Activated naive CD8-positive, alpha-beta T cell treated with anti-CD3 and anti-CD28 coated beads for 36 hours (primary cell): ENCODE measurements at places on chromosomes 1 and 21. TPM values are rescaled to one million over a fixed set of nuclear protein-coding genes. Genes with fewer than 3 reads are reported as not detected.

GRCh38 chr1:7651203-7651602 lies 119.9 kb upstream of the VAMP3 start:
- DNase-seq = no peak

DNA sequence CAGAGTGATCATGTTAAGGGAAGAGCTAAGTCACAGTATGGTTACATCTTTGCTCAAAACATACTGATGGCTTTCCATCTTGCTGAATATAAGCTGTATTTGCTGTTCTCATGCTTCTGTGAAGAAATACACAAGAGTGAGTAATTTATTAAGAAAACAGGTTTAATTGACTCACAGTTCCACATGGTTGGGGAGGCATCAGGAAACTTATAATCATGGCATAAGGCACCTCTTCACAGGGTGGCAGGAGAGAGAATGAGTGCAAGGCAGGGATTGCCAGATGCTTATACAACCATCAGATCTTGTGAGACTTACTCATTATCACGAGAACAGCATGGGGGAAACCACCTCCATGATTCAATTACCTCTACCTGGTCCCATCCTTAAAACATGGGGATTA lies 24.4 kb upstream of the RGS5 start:
- DNase-seq = no peak

DNA sequence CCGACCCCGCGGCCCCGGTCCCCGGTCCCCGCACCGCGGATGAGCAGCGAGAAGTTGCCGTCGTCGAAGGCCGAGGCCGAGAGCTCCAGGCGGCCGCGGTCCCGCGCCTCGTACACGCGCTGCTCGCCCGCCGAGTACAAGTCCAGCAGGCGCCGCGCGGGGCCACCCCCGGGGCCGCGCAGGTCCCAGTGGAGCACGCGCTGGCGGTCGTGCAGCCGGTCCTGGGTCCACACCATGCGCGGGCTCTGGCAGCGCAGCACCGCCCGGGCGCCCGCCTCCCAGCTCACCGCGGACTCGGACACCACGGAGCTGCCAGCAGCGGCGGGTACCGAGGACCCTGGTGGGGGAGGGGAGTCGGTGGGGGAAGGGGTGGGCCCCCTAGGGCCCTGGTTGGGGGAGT lies 2.9 kb downstream of the MXRA8 start:
- DNase-seq = peak; percentile 39

DNA sequence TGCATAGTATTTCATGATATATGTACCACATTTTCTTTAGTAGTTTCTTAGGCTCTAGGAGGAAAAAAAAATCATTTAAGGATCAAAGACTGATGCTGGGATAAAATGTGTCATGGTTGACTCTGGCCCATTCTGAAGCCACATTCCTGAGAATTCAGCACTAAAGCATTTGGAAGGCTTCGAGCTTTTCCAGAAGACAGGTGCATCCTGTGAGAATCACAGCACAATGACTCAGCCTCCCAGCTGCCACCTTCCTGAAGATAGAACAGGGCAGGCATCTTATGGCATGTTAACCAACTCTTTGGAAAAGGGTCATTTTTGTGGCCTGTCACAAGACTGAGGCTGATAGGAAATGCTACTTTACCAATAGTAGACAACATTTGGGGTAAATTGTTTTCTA lies 359.9 kb downstream of the PCP4 start:
- DNase-seq = no peak

DNA sequence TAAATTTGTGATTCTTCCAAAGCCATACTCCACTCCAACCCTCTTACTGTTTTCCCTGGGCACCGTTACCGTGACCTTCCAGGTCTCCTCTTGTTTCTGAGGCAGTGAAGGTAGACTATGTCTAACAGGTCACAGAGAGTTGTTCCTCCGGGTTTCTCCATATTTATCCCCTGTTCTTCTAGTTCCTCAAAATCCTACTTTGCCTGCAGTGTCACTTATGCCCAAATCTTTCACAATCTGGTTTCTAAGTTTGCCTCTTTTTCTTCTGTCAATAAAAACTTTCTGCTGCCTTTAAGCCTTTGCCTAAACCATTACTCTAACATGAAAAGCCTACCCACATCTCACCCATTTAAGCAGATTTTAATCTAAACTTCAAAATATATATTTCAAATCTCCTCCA lies 87.7 kb downstream of the C4BPA start:
- DNase-seq = no peak

DNA sequence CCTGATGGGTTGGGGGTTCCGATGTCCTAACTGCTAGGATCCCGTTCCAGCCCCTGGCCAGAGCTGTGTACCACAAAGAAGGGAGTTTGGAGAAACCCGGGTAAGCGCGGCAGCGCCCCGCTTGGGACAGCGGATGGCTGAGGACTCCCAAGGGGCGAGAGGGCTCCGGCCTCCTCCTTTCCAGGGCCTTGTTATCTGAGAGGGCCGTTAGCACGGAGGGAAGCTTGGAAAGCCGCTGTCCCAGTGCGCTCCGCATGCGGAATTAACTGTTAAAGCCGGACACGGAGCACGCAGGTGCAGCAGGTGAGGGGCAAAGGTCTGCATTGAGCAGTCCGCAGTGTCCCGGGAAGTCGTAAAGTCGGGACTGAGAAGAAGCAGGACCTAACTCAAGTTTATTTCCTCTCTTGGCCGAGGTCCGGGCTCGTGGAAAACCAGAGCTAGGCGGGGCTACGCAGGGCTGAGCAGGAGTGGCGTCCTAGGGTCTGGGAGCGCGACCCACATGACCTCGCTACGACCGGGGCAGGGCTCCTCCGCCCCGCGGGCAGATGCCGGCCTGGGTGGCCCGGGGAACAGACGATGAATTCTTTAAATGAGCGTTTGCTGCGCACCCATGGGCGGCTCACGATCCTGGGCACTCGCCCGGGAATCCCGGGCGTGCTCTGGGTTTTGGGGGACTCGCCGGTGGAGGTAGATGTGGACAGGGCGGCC lies 4.5 kb downstream of the LHX4 start:
- no peak for DNase-seq

Gene BARHL2
- total RNA-seq = not detected

- no peak for DNase-seq
These were observed 160.3 kb downstream of the TGFBR3 start for GRCh38 chr1:91725618-91725988.

Gene OR14K1
- total RNA-seq = not detected

GRCh38 chr1:61931587-61932279 lies 189.5 kb downstream of the PATJ start:
- no peak for DNase-seq

Gene ENTREP3
- 46.6 TPM for total RNA-seq

GRCh38 chr1:9193233-9193625 lies 41.3 kb upstream of the H6PD start:
- no peak for DNase-seq

- DNase-seq = no peak
These were observed 3.9 kb downstream of the PLA2G2D start for GRCh38 chr1:20115479-20115878.

DNA sequence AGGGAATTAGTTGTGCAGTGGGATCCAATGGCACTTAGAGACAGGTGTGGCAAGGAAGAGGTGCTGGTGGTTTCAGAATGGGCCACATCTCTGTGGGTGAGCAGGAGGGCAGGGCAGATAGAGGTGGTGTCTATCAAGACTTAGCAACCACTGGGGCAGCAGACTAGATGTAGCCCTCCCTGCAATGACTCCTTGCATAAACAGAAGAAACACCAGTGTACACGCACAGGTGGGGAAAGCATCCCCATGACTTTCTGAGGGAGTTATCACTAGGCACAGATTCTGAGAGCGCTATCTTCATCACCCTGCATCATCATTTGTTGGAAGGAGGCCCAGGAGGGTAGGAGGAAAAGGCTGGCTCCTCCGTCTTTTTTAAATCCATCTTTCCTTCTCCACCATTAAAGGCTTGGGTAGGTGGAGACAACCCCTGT lies 58.4 kb downstream of the PLXNA2 start:
- DNase-seq = no peak
